ENCODE measurements at places on chromosomes 11 and 22.

GRCh38 chr11:64234647-64235379 lies 429 bp downstream of the VEGFB start:
- DNase-seq, result no peak

DNA sequence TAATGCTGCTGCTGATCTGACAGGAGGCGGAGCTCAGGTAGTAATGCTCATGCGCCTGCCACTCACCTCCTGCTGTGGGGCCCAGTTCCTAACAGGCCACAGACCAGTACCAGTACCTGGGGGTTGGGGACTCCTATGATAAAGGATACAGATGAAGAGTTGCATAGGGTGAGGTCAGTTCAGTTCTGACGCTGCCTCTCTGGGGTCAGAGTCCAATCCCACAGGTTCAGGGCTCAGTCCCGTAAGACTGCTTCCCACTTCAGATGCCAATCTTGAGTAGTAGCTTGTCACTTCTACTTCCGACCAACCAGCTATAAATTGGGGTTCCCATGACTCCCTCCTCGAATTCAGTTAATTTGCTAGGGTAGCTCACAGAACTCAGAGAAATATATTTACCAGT lies 8.6 kb downstream of the ASRGL1 start:
- no peak for DNase-seq

- DNase-seq, result no peak
These were observed 433.6 kb upstream of the DDI1 start for GRCh38 chr11:103602840-103603239.

DNA sequence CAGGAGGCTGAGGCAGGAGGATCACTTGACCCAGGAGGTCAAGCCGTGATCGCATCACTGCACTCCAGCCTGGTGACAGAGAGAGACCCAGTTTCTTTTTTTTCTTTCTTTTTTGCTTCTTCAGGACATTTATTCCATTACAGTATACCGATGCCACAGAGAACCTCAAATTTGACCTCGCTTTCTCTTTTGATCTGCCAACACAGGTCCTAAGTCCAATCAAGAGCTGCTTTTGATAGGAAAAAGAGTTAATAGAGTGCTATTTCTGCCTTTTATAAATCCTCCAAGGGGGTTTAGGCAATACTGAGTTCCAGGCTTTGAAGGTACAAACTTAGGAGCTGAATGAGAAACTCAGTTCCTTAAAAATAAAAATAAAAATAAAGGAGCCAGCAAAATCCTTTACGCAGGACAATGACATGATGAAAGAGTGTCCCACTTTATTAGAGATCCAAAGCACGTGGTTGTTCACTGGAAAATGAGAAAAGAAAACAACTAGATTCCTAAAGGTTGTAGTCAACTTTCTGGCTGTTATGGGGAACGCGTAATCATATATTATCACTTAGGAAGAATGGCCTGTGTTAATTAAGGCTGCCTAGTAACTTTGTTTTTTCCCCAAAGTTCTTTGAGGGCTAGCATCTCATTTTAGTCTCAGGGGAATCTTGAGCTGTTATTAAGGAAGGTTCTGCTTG lies 27.2 kb downstream of the FADD start:
- DNase-seq, result no peak

DNA sequence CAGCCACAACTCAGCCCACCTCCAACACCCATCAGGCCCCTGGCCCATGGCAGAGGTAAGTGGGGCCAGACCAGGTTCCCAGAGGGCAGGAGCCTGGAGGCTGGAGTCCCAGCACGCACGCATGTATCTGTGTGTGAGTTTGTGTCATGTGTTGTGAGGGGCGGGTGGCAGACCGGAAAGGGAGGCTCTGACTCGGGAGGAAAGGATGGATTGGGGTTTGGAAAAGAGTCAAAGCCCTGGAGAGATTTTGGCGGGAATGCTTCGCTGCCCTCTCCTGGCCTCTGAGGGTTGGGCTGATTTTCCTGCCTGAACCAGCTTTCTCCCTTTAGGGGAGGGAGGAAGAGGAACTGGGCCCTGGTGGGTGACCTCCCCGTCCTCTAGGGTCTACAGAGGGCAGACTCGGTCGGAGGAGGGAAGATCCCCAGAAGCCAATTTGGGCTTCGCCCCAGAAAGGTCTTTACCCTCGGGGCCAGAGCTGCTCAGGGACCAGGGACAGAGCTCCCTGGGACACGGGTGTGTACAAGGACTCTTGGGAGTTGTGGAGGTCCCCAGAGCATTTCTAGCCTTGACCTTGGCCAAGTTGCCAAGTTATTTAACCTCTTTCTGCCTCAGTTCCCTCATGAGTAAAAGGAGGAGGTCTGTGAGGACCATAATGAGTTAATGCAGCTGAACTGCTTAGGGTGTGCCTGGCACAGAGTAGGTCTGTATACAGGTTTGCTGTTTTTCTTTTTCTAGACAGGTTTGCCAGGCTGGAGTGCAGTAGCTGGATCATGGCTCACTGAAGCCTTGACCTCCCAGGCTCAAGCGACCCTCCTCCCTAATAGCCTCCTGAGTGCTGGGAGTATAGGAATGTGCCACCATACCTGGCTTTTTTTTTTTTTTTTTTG lies 6.9 kb downstream of the C11orf68 start:
- no peak for DNase-seq

- DNase-seq, result no peak
These were observed 2.8 kb downstream of the PDXP start for GRCh38 chr22:37661160-37661924.

GRCh38 chr11:14148653-14149273 lies 186.2 kb downstream of the SPON1 start:
- no peak for DNase-seq

DNA sequence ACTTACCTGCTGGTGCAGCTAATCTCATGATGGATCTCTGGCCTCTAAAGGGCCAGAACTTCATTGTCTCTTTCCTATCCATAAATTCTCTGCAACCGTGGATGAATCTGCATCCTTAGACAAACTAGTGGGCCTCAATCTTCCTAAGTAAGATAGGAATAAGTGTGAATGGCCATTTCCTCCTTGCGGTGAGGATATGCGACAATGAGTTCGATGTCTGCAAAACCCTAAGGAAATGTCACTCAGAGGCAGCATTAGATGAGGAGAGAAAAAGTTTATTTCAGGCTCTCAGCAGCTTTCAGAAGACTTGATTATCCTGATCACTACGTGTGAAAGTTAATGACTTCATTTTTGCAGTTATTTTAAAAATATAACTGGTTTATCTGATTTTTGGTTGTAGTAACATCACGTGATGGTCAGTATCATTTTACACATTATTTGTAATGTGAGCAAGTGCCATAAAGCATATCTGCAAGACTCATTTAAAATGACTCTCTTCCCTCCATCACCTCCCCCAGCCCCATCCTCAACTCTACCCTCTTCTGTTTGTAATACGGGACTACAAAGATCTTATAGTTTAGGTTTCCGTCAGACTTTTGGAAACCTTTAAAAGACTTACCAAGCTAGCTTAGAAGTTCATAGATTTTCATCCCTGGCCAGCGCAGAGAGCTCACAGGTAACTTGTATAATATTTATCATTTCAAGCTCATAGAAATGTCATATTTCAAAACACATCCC lies 10.2 kb downstream of the GRAP2 start:
- DNase-seq, result no peak

DNA sequence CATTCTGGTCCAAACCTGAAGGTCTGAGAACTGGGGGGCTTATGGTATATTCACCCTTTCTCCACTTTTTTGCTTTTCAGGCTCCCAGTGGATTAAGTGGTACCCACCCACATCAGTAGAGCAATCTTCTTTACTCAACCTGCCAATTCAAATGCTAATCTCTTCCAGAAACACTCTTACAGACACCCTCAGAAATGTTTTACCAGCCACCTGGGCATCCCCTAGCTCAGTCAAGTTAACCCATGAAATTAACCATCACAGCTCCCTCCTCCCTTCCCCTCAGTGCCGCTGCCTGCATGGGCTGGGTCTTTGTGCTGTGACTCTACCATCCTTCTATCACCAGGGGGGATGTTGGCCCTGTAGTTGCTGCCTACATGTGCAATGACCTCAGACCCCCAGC lies 398.7 kb downstream of the BUD13 start:
- no peak for DNase-seq

DNA sequence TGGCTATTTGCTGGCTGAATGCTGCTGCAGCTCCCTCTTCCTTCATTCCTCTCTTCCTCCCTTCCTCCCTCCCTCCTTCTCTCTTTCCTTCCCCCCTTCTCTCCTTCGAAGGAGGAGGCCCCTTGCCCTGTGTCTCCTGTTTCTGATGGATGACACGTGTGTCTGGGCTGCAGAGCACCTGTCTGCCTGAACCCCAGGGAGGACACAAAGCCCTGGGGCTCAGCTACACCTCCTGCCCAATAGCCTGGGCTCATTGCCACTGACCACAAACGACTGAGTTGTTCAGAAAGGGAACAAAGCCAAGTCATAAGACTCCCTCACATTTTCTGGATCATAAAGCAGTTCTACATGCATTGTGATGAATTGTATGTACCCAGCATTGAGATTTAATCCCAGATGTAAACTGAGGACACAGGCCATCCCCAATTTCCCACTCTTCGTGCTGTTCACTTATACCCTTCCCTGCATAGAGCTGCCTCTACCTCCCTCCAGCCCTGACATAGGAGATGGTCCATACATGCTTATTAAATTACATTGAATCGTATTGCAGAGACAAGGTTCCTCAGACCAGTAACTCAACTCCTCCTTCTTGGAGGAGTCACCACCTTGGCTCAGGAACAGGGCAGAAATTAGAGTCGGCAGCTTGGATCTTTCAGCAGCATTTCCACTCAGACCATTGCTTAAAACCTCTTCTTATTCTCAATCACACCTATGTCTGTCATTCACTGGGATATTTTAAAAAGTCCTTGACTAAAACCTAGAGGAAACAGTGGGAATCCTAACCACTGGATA lies 1.2 kb downstream of the CSRP3 start:
- DNase-seq, result no peak

DNA sequence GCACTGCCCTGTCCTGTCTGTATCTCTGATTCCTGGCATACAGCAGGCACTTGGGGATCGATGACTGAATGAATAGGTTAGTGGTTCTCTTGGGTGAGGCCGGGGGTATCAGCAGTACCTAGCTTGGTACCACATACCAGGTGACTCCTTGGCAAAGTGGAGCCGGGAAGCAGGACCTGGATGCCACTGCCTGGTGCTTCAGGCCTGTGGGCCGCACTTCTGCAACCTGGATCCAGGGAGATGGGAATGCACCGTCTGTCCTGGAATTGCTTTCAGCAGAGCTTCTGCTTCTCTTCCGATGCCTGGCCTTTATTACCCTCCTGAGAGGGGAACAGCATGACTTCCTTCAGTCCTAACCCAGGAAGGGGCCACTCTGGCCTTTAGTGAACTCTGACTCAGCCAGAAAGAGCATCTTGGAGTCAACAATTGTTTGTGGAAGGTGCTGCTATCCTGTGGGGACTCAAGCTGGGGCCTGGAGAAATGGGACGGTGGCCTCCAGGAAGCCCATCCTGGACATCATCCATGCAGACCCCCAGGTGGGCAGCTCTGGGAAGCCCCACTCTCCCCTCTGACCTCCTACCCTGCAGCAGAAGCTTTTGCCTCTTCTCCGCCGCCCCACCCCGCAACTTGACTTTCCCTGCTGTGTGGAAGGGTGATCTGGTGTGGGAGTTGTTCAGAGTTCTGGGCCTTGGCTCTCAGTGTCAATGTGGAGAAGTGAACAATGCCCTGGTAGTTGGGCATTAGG lies 5.1 kb downstream of the CD82 start:
- DNase-seq, result no peak

DNA sequence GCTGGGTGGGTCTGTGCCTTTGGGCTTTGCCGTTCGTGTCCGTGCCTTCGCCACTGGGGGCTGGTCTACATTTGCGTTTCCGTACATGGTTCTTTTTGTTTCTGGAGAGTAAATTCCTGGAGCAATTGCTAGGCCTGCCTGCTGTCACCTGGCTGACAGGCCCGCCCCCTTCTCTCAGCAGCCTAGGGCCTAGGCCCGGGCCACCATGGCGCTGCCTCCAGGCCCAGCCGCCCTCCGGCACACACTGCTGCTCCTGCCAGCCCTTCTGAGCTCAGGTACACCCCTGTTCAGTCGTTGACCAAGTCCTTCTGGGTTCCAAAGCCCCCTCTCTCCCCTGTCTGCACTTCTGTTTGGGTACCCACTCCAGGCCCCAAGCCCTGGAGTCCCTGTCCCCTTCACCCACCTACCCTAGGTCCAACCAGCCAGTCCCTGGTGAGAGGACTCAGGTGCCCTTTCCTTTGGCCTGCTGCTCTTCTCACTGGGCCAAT lies 649 bp downstream of the TMEM25 start:
- no peak for DNase-seq

DNA sequence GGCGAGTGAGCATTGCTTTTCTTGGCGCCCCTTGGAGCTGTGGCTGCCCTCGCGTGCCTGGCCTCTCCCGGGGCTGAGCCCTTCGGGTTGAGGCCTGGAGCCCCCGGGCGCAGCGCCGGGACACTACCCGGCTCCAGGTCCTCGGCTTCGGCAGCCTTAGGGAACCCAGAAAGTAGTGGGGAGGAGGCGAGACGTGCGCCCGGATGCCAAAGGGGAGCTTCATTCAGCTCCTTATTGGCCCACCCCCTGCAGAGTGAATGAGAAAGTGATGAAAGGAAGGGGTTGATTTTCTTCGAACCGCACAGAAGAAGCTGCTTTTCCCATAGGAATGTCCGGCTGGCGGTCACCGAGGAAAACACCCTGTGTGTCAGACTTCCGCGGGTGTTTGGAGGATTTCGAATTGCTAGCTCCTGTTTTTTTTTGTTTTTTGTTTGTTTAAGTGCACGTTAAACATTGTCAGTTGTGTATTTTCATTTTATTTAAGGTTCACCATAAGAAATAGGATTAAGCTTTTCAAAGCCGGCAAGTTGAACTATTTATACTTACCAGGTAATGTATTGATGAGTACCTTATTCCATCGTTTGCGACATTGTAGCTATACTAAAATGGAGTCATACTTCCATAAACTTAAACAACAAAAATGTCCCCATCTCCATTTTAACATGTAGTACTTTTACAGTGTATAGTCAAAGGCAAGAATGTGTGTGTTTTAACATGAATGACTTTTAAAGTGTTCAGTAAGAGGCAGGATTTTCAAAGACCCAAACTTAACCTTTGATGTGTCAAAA lies 841 bp upstream of the EIF4G2 start:
- DNase-seq, result no peak

GRCh38 chr11:76637491-76638269 lies 32.9 kb downstream of the LRRC32 start:
- DNase-seq, result no peak

- no peak for DNase-seq
These were observed 235.6 kb downstream of the KCNA4 start for GRCh38 chr11:29781268-29781667.

- DNase-seq, result no peak
These were observed 121.5 kb downstream of the CHST1 start for GRCh38 chr11:45543808-45544422.

- DNase-seq, result no peak
These were observed 388.3 kb downstream of the TENM4 start for GRCh38 chr11:79052544-79052943.

GRCh38 chr11:59224351-59224928 lies 11.7 kb upstream of the MPEG1 start:
- no peak for DNase-seq

DNA sequence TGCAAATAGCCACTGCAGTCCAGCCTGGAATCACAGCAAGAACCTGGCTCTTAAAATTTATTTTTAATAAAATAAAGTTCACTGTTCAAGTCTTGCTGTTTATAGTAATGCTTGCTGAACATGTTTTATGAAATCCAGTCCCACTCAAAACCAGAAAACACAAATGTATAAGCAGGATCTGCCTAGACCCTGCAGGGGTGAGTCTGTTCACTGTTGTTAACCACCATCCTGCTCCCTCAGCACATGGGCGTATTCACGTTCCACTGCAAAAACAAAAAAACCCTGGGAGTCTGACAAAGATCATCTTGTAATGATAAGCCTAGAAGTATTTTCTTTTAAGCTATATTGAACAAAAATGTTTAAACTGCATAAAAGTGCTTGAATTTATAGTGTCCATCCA lies 45.0 kb upstream of the CTTN start:
- DNase-seq, result no peak

Measured in activated CD4-positive, alpha-beta T cell treated with anti-CD3 and anti-CD28 coated beads, Interleukin-2, amount 50 U/mL, for 24 hours (primary cell).